CD4-positive, alpha-beta memory T cell (primary cell): ENCODE measurements at places on chromosomes 2 and 18. TPM values are rescaled to one million over a fixed set of nuclear protein-coding genes. Genes with fewer than 3 reads are reported as not detected.
A peak's percentile ranks its signal among the peaks of the same experiment; 100 is the strongest.

DNA sequence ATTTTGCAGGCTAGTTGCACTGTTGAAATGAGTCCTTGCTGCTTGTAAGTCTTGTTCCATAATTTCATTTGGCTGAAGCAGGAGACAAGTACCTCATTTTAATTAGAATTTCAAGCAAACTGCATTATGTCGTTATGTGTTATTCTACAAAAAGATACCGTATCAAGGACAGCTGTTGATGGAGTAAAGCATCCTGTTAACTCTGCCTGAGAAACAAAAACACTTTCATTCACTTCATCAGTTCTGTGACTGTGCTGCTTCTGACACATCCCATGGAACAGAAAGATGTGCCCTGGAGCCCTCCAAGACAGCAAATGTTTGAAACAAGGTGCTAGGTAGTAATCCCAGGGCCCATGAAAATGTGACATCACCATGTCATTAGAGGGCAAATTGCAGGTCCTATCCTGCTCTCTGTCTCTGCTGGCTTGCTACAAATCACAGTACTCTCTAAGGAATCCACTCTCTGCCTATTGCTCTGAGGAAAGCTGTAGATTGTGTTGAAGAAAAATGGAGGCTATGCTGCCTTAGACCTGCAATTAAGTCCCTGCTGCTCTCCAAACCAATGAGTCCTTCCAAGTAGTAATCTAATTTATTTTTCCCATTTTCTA lies 209.7 kb upstream of the PARD3B start:
- DNase-seq = no peak

The HDAC4 gene
- 50.2 TPM for total RNA-seq

- no peak for DNase-seq
Observed at GRCh38 chr2:20148923-20149702, 75.8 kb downstream of the SDC1 start.

- no peak for DNase-seq
Observed at GRCh38 chr2:239636808-239637207, 236.0 kb upstream of the HDAC4 start.

DNA sequence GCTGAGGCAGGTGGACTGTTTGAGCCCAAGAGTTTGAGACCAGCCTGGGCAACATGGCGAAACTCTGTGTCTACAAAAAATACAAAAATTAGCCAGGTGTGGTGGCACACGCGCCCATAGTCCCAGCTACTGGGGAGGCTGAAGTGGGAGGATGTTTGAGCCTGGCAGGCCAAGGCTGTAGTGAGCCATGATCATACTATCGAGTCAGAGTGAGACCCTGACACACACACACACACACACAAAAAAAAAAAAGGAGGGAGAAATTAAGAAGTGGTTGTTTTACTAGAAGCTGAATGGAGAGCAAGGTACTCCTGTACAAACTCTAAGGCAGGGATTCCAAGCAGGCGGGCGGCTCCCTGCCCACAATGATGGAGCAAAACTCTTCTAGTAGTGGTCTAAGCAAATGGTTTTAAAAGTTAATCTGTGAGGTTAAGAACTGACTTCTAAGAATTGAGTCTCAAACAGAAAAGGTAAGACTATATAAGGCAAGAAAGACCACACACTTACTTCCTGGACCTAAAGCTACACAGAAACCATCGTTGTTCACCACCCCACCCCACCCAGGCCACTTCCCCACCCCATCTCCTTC lies 2.6 kb downstream of the ANKRD44 start:
- DNase-seq = peak; percentile 39

GRCh38 chr2:9791711-9792110 lies 51.6 kb upstream of the TAF1B start:
- no peak for DNase-seq

- no peak for DNase-seq
Observed at GRCh38 chr2:150480971-150481830, 6.3 kb downstream of the RND3 start.

DNA sequence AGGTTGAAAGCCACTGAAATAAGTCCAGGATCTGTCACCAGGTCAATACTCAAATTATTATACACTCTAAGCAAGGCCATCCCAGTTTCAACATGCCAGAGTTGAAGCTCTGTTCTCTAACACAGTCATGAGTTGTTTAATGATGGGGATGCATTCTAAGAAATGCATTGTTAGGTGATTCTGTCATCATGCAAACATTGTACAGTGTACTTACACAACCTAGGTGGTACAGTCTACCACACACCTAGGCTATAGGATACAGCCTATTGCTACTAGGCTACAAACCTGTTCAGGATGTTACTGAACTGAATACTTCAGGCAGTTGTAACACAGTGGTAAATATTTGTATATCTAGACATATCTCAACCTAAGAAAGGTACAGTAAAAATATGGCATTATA lies 162.2 kb downstream of the BAZ2B start:
- no peak for DNase-seq

The PLA2R1 gene
- not detected for total RNA-seq

DNA sequence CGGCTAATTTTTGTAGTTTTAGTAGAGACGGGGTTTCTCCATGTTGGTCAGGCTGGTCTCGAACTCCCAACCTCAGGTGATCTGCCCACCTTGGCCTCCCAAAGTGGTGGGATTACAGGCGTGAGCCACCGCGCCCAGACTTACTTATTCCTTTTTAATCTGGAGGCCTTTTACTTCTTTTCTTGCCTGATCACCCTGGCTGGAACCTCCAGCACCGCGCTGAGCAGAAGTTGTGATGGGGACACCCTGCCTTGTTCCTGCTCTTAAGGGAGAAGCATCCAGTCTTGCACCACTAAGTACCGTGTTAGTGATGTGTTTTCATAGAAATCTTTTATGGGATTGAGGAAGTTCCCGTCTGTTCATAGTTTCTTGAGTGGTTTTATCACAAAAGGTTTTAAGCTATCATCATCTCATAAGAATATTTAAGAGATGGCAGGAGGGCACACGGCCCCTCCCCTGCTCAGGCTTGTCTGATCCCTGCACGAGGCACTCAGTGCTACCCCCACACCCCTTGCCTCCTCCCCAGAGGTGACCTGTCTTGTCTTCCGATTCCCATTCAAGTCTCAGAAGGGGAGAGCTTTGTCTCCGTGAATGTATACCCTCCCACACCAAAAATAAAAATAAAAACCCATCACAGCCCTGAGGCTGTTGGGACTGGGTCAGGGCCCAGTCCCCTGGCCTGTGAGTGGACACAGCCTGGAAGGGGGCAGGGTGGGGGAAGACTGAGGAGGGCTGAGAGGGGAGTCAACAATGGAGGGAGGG lies 65.3 kb upstream of the SMAD7 start:
- DNase-seq = no peak

DNA sequence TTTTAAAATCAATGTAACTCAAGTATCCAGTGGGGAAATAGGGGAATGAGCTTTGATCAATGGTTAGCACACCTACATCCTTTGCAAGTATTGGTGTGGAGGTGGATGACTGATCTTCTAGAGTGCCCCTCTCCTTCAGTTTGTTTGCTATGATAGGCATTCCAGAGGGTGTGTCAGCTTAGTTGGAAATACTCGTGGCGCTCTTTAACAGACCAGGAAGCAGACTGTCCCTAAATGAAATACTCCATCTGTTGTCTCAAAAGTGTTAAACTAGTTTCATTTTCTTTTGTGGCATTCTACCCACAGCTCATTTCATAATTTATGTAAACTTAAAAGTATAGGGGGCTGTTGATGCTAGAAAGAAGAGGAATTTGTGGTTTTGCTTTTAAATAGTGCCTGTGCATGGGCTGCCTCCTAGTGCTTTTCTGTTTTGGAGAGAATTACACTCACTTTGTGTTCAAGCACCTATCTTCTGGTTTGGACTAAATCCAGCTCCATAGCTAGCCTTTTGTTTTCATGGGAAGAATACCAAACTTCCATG lies 66.2 kb downstream of the STAT1 start:
- DNase-seq = peak; percentile 42

The ZNF804A gene
- total RNA-seq = not detected

- DNase-seq = no peak
Observed at GRCh38 chr2:99852956-99853355, 289.4 kb downstream of the AFF3 start.

DNA sequence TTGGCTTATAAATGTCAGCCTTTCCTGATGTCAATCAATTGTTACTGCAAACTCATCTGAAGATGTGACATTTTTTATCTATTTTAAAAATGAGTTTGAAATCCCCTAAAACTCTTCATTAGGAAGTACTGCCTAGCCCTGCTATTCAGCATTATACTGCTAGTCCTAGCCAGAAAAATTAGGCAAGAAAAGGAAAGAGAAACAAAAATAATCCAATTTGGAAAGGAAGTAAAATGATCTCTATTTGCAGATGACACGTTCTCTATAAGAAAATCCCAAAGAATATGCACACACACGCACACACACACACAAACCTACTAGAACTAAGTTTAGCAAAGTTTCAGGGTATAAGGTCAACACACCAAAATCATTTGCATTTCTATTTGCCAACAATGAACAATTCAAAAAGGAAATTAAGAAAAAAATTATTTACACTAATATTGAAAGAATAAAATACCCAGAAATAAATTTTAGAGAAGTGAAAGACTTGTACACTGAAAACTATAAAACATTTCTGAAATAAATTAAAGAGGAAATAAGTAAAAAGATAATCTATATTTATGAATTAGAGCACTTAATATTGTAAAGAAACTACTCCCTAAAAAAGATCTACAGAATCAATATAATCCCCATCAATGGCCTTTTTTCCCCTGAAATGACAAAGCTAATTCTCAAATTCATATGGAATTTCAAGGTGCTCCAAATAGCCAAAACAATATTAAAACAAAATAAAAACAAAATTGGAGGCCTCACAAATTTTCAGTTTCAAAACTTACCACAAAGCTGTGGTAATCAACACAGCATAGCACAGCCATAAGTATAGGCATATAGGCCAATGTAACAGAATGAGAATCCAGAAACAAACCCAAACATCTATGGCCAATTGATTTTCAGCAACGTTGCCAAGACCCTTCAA lies 433.7 kb upstream of the TRIB2 start:
- DNase-seq = no peak

DNA sequence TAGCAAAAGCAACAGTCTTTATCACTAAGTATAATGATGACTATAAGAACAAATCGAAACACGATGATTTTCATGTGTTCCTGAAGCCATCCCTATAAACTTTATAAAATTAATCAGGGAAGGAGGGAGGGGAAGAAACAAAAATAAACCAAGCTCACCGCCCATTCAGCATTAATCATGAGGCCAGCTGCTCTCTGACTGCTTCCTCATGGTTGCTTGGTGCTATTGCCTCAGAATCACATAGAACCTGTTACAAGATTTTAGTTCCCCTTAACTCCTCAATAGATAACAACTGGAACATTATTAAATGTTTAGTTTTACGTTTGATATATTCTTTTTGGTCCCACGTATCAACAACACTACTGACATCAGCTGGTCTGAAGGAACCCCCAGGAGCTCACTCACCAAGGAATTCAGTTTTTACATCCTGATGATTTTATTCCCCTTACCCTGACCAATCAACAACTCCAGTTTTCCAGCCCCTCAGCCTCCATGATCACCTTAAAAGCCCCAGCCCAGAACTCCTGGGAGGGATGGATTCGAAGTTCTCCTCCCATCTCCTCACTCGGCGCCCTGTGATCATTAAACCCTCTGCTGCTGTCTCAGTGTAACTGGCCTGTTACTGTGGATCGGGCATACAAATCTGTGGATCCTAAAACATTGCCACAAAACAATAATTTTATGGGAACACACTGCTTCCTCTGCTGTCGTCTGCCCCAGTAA lies 10.6 kb upstream of the HNRNPLL start:
- no peak for DNase-seq

DNA sequence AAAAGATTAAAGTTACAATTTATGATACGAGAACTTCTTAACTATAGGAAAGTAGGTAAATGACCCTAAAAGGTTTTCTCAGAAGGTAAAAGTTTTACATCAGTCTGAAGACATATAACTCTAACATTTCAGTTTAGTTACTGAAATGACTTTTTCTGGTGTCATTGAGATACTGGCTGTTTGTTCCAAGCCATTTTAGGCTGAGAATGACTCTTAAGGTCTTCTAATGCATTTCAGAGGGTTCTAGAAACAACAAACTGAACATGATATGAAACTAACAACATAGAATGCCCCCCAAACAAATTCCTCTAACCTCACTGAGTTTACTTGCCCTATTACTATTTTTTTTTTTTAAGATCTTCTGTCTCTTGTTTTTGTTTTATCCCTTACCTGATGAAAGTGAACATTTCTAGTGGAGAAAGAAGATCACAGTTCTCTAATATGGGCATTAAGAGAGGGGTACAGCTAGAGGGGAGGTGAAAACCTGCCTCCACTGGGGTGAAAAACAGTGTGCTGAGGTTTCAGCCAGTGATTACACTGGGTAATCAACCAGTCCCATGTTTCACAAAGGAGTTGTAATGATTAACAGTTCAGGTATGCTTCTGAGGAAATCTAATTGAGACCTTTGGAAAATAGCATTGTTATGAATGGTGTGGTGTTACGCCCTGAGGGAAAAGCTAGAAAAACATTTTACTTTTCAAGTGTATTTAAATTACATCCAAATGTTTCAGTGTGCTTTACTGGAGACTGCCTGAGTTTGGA lies 11.2 kb downstream of the NABP1 start:
- DNase-seq = no peak

GRCh38 chr18:66623821-66624220 lies 19.9 kb upstream of the CDH19 start:
- no peak for DNase-seq

GRCh38 chr18:59051470-59052165 lies 88.1 kb upstream of the SEC11C start:
- no peak for DNase-seq

DNA sequence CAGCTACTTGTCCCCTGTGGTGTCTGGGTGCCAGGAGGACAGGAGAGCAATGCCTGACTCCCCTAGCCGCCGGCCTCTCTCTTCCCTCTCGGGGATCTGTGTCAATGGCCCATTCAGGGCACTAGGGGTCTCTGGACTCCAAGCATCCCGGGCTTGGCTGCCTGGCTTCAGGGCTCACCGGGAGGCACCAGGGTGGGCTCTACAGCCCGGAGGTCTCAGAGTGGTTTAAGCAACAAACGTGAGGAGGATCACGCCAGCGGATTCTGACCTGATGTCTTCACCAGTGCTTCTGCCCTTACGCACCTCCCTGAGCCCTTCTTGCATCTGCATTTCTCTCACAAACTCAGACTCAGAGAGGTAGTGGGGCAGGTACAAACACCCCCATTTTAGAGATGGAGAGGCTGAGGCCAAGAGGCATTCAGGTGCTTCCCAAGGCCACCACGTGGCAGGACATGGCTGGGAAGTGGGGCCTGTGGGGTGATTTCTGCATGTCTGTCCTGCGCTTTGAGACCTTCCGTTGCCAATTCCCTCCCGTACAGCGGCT lies 243.0 kb downstream of the CELF4 start:
- no peak for DNase-seq

The ATP5F1A gene
- total RNA-seq = 225 TPM

The FAM210A gene
- 9.4 TPM for total RNA-seq
